ENCODE measurements at places on chromosomes 1 and 21.

GRCh38 chr1:67861856-67862516 lies 28.7 kb upstream of the GNG12 start:
- no peaks in the 10 kb centered on the region for H3K27me3 ChIP-seq
- no peak overlapping the region for H3K4me3 ChIP-seq
- no peaks in the 10 kb centered on the region for H3K36me3 ChIP-seq

DNA sequence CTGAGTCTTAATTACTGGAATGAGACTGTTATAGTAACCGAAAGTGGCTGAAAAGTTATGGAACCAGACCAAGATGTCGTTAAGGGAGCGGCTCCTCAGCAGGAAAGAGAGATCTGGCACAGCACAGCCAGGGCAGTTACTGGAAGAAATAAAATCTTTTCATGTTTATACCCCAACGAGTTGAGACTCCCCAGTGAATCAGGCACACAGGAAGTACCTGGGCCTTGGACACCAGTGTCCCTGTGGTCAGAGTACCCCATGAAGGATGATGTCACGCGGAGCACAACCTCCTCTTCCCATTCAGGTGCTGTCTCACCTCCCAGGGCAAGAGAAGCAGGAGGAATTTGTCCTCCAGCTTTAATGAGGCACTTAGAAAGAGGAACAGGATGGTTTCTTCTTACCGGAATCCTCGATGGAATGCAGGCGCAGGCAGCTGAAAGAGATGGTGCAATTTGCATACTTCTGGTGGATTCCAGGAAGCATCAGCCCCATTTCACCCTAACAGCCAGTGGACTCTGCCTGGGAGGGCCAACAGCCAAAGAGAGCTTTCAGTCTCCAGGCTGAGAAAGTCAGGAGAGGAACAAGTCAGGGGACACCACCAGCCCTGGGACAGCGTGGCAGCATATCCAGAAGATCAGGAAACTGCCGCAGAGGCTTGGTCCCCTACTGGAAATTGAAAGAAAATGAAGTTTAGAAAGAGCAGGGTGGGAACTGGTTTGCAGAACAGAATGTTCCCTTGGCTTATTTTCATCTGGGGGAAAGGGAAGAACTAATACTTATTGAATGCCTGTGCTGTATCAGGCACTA lies 35.9 kb upstream of the CTTNBP2NL start:
- H3K4me3 ChIP-seq, result no peak overlapping the region
- peaks cover 6% of the 10 kb centered on the region for H3K4me1 ChIP-seq
- no peak overlapping the region for H3K27ac ChIP-seq
- no peaks in the 10 kb centered on the region for H3K27me3 ChIP-seq

- peaks cover 10% of the 10 kb centered on the region for H3K4me1 ChIP-seq
- DNase-seq, result peak; percentile 47
- H3K27ac ChIP-seq, result no peak overlapping the region
- H3K27me3 ChIP-seq, result no peaks in the 10 kb centered on the region
- no peaks in the 10 kb centered on the region for H3K36me3 ChIP-seq
- H3K4me3 ChIP-seq, result no peak overlapping the region
Measured at GRCh38 chr1:188652678-188653077, 1823.9 kb downstream of the PLA2G4A start.

GRCh38 chr1:160981584-160982411 lies 27.2 kb upstream of the ITLN2 start:
- no peak overlapping the region for H3K27ac ChIP-seq
- DNase-seq, result peak; percentile 69
- H3K27me3 ChIP-seq, result peaks cover 6% of the 10 kb centered on the region
- no peaks in the 10 kb centered on the region for H3K36me3 ChIP-seq
- H3K4me1 ChIP-seq, result no peaks in the 10 kb centered on the region
- peak overlapping the region; percentile 55 for H3K4me3 ChIP-seq

DNA sequence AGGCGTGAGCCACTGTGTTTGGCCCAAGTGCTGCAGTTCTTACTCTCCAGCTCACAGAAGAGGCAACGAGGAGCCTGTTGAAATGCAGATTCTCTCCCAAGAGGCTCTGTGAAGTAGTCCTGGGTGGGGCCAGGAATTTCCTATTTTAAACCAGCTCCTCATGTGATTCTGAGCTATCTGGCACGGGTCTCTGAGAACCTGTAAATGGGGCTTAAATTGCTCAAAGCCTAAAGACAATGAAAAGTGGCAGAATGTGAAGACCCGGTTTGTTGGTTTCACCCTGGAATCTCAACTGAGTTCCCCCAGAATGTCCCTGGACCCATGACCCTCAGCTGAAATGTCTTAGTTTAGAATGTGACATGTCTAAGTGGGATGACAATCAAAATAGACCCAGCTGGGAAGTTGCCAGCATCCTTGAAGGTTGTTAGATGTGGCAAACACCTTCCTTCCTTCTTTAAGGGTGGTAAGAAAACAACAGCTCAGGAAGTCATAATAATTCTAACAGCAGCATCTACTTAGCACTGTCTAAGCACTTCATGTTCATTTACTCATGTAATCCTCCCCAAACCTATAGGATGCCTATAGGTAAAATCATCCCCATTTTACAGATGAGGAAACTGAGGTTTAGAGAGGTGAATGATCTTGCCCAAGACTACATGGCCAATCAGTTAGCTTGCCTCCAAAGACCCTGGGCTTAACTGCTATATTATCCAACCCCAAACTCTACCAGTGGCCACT lies 20.9 kb upstream of the ATP5PO start:
- peaks cover 37% of the 10 kb centered on the region for H3K4me1 ChIP-seq
- DNase-seq, result peak; percentile 70
- no peaks in the 10 kb centered on the region for H3K36me3 ChIP-seq

GRCh38 chr1:207876131-207876530 lies 34.8 kb downstream of the CD34 start:
- DNase-seq, result no peak
- no peak overlapping the region for H3K27ac ChIP-seq
- peaks cover 60% of the 10 kb centered on the region for H3K4me1 ChIP-seq
- H3K27me3 ChIP-seq, result no peaks in the 10 kb centered on the region

Measured in common myeloid progenitor, CD34-positive (primary cell).